EH (cell line): ENCODE measurements at places on chromosomes 1 and 21.

GRCh38 chr1:184624051-184624450 is 130.6 kb downstream of the EDEM3 start:
- peak; percentile 83 for DNase-seq

- no peak for DNase-seq
These were observed 7.0 kb downstream of the NTNG1 start for GRCh38 chr1:107147843-107148242.

- peak; percentile 28 for DNase-seq
These were observed 53.6 kb downstream of the GLUL start for GRCh38 chr1:182337736-182338571.

DNA sequence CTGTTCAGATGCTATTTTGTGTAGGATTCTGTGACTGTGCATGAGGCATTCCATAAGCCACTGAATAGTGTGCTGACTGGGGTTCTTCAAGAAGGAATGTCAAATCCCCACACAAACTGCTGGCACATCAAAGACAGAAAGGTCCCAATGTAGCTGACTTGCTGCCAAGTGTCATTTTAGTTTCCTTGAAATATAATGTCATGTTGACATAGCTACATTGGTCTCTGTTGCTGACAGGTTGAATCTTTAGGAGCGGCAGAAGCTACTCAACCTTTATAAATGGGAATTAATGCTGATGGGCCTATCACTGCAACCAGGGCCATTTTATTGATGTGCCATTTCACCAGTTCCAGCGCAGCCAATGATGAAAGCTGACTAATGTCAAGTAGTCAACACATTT is 1110.7 kb upstream of the B3GALT2 start:
- DNase-seq: no peak

GRCh38 chr1:99407018-99407417 is 142.7 kb downstream of the PLPPR4 start:
- DNase-seq: peak; percentile 15

- no peak for DNase-seq
These were observed 66.5 kb downstream of the SDCCAG8 start for GRCh38 chr1:243322326-243322725.

DNA sequence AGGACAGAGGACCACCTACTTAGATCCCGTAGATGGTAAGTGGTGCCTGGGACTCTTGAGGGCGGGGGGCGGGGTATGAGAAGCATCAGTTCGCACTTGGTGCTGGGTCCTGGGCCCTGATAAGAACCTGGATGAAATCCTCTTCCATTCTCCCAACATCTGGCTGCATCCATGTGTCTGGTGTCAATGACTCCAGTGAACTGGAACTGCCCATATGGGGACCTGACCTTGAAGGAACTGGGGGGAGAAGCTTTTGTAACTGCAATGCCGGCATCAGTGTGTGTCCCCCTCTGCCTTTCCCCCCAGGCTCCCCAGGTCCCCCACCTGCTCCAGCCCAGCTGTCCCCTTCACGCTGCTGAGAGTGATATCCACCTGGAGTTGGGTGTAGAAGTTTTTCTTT is 49.7 kb upstream of the EPB41 start:
- no peak for DNase-seq

GRCh38 chr1:197933647-197934046 is 16.5 kb downstream of the LHX9 start:
- peak; percentile 35 for DNase-seq

GRCh38 chr1:45355683-45356082 is 15.4 kb upstream of the MUTYH start:
- no peak for DNase-seq

- no peak for DNase-seq
These were observed 27.8 kb upstream of the SLC26A9 start for GRCh38 chr1:205971082-205971481.

DNA sequence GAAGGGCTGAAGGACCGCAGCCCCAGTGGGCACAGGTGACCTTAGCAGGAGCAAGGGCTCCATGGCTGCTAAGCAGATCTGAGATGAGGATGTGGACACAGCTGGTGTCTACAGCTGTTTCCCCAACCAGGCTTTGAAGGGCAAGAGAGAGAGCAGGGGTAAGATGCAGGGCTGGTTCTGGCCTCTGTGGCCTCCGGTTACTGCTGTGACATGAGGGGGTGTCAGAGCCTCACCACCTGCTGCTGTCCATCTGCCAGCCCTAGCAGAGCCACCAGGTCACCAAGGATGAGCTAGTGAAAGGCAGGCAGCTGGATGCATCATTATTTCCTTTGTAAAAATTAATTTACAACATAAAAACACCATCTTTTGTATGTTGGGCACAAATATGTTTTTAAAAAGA is 33.4 kb downstream of the OBSCN start:
- no peak for DNase-seq

GRCh38 chr1:183163316-183163715 is 22.7 kb upstream of the LAMC2 start:
- DNase-seq: peak; percentile 94

- DNase-seq: no peak
These were observed 42.0 kb downstream of the CDC14A start for GRCh38 chr1:100394285-100394684.

DNA sequence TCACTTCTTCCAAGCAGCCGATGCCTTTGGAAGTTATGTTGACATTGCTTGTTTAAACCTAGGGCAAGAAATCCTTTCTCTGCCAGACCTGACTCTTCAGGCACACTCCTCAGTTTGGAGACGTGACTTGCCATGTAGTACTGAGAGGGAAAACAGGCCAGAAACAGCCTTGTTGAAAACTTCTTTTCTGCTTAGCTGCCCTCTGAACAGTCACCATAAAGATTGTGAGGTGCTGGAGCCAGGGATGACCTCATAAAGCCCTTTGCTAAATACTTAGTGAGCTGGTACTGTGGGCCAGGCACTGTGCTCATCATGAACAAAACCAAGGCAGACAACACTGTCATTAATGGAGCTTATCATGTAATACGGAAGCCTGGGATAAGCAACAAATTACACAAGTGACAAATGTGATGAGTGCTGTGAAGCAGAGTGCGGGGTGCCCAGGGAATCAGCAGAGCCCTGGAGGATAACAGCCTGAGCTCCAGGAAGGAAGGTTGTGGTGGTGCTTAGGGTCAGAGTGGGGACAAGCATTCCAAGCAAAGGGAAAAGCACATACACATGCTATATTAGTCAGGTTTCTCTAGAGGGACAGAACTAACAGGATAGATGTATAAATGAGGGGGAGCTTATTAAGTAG is 42.4 kb downstream of the MTARC1 start:
- DNase-seq: peak; percentile 26

- no peak for DNase-seq
These were observed 20.7 kb upstream of the STMN1 start for GRCh38 chr1:25926731-25927496.

GRCh38 chr1:5451671-5452070 is 540.6 kb downstream of the NPHP4 start:
- DNase-seq: no peak

DNA sequence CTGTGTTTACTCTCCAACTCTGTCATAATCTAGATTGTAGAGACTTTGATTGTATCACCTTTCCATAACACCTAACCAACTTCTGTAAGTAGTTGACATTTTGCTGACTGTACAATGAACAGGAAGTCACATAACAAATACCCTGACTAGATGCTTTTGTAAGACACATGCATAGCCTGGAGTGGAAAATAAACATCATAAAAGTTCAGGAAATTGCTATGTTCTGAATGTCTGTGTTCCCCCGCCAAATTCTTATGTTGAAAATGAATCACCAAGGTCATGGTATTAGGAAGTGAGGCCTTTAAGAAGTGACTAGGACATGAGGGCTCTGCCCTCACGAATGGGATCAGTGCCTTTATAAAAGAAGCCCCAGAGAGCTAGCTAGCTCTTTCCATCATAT is 40.4 kb upstream of the ZSWIM5 start:
- peak; percentile 96 for DNase-seq

DNA sequence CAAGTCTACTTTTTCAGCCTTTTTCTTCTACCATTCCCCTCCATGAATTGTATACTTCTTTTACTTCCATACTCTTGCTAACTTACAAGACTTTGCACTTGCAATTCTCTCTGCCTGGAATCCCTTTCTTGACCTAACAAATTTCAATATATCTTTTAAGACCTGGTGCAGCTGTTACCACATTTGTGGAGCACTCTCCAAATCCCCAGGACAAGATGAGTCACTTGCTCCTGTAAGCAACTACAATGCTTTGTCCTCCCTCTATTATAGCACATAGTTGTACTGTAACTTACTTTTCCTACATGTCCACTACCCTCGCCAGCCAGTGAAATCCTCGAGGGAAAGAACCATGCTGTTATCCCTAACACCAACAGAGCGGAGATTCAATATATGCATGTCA is 43.1 kb downstream of the WARS2 start:
- DNase-seq: peak; percentile 21

DNA sequence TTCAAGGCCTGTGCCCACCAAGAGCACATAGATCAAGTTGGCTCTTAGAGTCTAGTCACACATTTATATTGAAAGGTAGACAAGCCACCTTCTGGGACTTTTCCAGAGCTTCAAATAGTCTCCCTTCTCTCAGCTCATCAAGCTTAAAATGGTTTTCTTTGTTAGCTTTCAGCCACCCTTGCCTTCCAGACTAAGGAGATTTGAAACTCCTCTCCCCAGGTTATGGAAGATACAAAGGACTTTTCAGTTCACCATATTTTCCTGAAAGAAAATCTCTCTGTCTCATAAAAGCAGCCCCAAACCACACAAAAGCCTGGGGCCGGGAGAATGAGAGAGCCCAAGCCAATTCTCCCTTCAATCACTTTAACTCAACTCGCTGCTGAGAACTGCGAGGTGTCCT is 134.1 kb downstream of the ZC3H11B start:
- DNase-seq: no peak

- DNase-seq: no peak
These were observed 330.0 kb downstream of the SETD4 start for GRCh38 chr21:35730325-35730724.

GRCh38 chr1:87705233-87705632 is 376.6 kb downstream of the LMO4 start:
- DNase-seq: no peak

DNA sequence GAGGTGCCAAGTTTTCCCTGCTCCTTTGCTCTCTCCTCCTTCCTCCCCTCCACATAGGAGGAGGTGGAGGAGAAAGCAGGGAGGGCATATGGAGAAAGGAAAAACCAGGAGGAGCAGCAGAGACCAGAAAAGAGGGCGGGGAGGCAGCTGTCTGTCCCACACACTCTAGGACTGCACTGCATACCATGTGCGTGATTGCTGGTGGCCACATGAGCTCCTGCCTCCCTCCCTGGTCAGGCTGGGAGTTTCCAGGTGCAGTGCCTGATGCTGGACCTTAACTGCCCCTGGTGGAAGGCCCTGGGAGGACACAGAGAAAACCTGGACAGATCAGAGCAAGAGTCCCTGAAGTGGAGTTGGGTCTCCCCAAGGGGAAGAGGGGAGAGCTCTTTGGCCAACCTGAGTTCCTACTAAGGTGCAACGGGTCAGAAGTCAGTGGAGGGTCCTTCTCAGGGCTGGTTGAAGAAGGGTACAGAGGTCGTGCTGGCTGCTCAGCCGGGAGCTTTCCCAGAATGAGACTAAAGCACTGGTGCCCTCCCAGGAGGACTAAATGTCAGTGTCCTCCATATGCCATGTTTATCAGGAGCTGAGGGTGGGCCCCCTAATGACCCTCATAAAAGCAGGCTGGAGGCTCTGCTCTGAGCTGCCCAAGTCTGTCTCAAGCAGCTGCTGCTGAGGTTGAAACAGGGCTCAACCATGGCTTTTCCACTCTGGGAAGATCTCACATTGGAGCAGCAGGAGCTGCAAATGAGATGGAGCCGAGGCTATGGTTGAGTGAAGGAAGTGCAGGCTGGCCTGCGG is 3.5 kb upstream of the LGR6 start:
- peak; percentile 31 for DNase-seq

- no peak for DNase-seq
These were observed 144.8 kb downstream of the ST6GALNAC3 start for GRCh38 chr1:76219366-76219818.

- no peak for DNase-seq
These were observed 6.0 kb upstream of the TFF3 start for GRCh38 chr21:42321231-42321630.

DNA sequence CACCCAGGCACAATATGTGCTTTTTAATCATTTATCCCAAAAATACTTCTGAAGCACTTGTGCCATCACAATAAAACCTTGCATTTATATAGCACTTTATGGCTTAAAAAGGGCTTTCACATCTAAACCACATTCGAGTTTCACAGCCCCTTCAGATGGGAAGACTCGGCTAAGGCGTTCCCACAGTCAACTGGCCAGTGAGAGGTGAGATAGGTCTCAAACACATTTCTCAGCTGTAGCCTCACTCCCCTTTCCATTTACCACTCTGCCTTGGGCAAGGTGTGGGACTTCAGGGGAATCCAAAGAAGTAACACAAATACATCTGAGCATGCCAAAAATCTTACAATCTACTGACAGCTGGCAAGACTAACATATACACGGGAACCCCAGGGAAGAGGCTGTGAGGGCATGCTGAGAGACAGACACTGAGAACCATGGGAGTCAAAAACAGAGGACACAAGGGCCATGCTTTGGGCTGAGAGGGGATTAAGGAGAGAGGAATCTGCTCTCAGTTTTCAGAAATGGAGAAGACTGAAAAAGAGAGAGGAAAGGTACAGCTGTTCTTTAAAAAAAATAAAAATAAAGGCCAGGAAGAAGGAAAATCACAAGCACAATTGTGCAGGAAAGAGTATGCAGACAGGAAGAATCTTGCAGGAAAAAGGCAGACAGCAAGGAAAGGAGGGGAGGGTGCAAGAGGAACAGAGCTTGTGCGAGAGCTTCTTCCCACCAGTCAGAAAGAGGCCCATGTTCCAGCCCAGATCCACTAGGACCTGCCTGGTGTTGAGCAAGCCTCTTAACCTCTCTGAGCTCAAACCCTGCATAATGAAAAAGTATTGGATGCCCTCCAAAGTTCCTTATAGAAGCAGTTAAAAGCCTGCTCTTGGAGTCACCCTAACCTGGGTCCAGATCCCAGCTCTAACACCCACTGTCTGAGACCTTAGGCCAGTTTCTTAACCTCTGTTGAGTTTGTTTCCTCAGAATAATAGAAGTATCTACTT is 73.5 kb downstream of the JAK1 start:
- peak; percentile 33 for DNase-seq

DNA sequence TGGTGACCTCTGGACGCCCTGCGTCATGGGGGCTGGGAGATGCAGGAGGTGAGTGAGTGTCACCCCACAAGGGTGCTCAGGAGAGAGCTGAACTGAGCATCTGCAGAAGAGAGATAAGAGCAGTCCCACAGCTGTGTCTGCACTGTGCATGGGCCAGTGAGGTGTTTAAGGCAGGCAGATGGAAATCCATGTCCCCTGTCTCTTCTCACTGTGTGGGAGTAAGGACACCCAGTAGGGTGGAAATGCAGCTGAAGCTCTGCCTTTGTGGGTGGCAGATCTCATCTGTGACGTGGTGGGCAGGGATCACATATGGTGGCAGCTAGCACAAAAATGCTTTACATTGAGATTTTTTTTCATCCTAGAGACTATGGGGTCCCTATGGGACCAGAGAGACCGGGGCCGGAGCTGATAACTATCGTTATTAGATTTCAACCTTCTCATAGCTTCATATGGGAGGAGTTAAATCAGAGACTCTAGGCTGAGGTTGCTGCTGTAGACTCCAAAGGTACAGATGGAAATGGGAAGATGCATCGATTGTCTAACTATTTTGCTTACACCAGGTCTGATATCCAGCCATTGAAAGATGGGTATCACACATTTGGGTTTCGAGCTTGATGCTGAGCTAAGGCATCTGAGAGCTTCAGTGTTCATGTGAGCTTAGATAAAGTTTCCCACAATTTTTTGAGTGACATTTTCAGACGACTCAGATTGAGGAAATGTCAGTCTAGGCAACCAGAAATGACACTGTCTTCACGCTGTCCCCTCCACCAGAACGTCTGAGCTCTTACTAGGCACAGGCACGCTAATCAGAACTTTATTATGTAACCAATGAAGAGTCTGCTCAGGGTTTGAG is 65.3 kb upstream of the PSEN2 start:
- DNase-seq: no peak
